HFFc6 (cell line): ENCODE measurements at places on chromosomes 11 and 22. TPM values are rescaled to one million over a fixed set of nuclear protein-coding genes. Genes with fewer than 3 reads are reported as not detected.

Gene PRG2
- not detected in 3 replicates for total RNA-seq

Gene ALDH3B1
- total RNA-seq: 24.7 to 47.4 TPM (median 38.7 TPM) in 3 replicates

Gene SLC25A18
- not detected in 3 replicates for total RNA-seq

Gene APOA5
- not detected in 3 replicates for total RNA-seq

Gene KCNJ5
- not detected in 3 replicates for total RNA-seq

Gene SGSM1
- total RNA-seq: not detected in 3 replicates

Gene SRSF8
- total RNA-seq: 28.7 to 33.7 TPM (median 33.2 TPM) in 3 replicates

Gene PATE4
- total RNA-seq: not detected in 3 replicates
